ENCODE measurements at places on chromosomes 6 and 20.

DNA sequence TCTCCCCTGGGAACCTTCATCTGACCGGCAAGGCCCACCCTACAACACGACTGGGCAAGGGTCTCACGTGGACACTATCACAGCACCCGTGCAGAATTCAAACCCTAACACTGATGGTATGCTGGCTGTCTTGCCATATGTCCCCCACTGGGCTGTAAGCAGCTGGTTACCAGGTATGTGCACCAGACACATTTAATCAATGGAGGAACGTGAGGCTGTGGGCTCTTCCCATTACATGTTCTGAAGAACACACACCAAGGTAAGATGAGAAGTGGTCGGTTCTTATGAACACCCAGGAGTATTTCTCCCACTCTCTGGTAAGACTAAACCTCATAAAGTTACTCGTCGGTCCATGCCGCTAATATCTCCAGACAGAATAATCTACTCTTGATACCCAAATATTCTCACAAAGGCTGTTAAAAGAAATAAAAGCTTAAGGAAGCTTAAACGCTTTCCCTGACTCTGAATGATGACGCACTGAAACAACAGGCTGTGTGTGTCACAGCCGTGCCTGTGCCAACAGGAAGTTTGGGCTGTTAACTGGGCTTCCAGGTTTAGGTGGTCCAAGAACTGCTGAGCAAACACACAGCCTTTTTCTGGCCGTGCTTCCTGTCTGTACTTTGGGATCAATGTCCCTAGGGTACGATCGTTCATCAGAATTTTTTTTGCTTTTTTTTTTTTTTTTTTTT, 75.3 kb downstream of the SLC23A2 start:
- DNase-seq: peak; percentile 36

GRCh38 chr6:161188547-161189465, 85.1 kb downstream of the AGPAT4 start:
- no peak for DNase-seq

DNA sequence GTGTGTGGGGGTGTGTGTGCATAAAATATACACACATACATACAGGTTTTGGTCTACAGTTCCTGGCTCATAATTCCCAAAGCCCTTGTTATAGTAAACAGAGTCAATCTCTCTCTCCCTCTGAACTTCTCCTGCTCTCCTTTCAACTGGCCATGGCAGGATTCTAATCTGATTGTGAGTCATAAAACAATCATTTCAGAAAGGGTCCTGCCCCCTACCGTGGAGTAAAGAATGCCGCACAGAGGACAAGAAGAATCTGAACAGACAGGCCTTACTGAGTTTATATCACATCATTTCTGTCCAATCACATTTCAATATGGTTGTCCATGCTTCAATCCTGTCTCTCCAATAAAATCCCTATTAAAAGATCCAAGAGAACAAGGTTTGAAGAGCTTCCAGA, 416.9 kb downstream of the FRK start:
- DNase-seq: no peak

- peak; percentile 29 for DNase-seq
These were observed 53.5 kb upstream of the DEK start for GRCh38 chr6:18317850-18318249.

DNA sequence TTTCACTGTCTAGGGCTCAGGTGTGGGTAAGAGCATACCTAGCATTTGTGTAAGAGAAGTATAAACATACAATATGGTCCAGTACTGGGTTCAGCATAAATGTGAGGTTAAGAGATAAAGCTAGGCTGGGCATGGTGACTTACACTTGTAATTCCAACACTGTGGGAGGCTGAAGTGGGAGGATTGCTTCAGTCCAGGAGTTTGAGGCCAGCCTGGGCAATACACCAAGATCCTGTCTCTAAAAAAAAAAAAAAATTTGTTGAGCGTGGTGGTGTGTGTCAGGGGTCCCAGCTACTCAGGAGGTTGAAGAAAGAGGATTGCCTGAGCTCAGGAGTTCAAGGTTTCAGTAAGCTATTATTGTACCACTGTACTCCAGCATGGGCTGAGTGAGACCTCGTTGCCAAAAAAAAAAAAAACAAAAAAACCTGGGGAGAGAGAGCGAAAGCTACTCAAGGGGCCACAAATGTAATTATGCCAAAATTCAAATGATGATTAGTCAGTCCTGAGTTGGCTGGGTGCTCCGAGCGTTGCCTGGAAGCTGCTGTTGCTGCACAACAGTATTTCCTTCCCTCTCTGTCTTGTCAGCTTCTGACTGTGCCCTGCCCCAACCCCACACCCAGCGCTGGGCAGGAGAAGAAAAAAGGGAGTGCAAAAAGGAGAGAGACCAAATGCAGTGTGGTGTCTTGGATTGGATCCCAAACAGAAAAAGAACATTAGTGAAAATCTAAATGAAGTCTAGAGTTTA, 24.0 kb downstream of the CMTR1 start:
- DNase-seq: no peak

DNA sequence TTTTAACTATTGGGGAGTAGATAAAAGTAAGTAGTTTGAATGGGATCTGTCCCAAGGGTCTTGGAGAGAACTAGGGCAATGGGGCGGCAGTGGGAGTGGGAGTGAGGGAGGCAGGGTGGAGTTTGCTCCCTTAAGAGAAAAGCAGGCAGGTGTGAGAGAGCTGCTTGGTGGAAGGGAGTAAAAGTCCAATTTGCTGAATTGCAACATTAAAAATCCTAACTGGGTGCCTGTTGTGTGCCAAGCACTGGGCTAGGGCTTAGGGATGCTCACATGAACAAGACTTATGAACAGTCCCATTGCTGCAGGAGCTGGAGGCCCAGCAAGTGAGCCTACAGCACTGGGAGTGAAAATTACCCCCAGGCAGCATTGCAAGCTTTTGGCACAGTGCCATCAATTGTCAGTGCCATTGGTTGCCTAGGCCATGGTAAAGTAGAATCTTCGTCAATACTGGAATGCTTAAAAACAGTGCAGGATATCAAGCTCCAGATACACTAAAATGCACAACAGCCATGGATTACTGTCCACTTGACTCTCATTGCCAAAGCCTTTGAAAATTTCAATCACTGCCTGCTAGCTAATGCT, 277.7 kb upstream of the JARID2 start:
- no peak for DNase-seq

Data from suppressor macrophage (primary cell).